ENCODE measurements at places on chromosomes 5 and 9. TPM values are rescaled to one million over a fixed set of nuclear protein-coding genes. Genes with fewer than 3 reads are reported as not detected.

RMRP gene
- polyA plus RNA-seq: 50.9 TPM

CD14 gene
- 277 TPM for polyA plus RNA-seq

DNA sequence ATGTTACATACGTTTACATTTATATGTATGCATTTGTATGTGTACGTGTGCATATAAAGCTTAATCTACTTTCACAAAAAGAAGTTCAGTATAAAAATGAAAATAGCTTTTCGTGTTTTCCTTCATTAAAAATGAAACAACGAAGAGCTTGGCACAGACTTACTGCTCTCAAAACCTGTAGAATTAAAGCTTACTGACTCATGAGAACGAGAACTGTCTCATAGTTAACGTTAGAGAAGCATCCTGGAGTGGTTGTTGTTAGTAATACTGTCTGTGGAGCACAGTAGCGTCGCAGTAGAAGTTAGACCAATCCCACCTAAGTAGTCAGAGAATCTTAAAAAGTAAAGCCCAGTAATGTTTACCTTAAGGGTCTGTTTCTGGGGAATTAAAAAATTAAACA, 1.3 kb downstream of the MAT2B start:
- DNase-seq: no peak

FBXL7 gene
- polyA plus RNA-seq: 1.3 TPM

- DNase-seq: no peak
Measured at GRCh38 chr5:172855597-172856292, 21.7 kb downstream of the ERGIC1 start.

RASGRF2 gene
- 0.12 TPM for polyA plus RNA-seq

- no peak for DNase-seq
Measured at GRCh38 chr5:72129725-72130124, 22.4 kb downstream of the MAP1B start.

FBP2 gene
- not detected for polyA plus RNA-seq

- no peak for DNase-seq
Measured at GRCh38 chr9:127860779-127861178, 6.3 kb upstream of the ENG start.

DNA sequence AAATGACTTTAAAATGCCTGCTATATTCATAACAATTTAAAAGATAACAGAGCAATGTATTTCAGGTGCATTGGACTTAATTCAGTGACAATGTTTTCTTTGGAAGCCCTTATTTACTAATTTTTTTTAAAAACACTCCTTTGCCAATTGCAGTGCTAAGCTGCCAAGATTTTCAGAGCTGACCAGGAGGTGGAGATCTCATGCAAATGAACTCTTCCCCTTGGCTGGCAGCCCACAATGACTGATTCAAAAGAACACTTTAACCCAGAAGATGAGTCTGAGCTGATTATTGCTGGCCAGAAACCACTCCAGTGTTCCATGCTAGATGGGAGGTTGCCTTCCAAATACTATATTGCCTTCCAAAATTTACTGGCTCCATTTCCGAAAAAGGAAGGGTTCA, 128.3 kb upstream of the CCNH start:
- DNase-seq: no peak

DNA sequence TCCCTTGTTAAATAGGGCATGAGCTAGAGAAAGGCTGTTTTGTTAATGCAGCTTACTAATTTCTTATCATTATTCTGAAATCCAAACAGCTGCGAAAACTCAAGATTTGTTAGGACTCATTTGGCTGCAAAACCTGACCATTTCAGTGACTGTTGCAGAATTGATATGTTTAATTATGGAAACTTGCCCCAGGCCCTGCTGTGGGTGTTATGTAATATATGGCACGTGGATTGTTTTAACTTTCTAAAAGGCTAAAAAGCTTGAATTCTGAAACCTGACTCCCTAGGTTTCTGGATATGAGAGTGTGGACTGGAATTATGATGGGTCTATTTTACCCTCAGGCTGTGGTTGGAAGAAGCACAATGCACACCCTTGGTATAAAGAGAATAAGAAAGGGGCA, 4.4 kb downstream of the IL9 start:
- DNase-seq: no peak

DNA sequence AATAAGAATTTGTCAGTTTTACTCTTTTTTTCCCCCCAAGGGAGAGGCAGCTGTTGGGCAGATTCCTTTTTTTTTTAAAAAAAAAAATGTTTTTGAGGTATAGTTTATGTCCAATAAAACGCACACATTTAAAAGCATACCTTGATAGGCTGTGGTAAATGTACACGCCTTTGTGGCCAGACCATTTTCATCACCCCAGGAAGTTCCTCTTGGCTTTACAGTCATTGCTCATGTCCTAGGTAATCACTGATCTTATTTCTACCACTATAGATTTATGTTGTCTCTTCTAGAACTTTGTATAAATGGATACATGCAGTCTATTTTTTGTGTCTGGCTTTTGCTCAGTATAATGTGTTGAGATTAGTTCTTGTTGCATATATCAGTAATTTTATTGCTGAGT, 9.8 kb downstream of the SUB1 start:
- DNase-seq: no peak

TGFBI gene
- polyA plus RNA-seq: 33.7 TPM

- DNase-seq: no peak
Measured at GRCh38 chr5:38450627-38451026, 105.8 kb downstream of the LIFR start.

LMX1B gene
- not detected for polyA plus RNA-seq
